ENCODE measurements at places on chromosomes 1 and 21. TPM values are rescaled to one million over a fixed set of nuclear protein-coding genes. Genes with fewer than 3 reads are reported as not detected.

ACTL8 gene
- not detected for total RNA-seq

SLC27A3 gene
- 11.3 TPM for total RNA-seq

ZBTB40 gene
- 30.0 TPM for total RNA-seq

FALEC gene
- not detected for total RNA-seq

CCDC185 gene
- total RNA-seq = not detected

PGBD5 gene
- not detected for total RNA-seq
